ENCODE measurements at places on chromosomes 6 and 20.

DNA sequence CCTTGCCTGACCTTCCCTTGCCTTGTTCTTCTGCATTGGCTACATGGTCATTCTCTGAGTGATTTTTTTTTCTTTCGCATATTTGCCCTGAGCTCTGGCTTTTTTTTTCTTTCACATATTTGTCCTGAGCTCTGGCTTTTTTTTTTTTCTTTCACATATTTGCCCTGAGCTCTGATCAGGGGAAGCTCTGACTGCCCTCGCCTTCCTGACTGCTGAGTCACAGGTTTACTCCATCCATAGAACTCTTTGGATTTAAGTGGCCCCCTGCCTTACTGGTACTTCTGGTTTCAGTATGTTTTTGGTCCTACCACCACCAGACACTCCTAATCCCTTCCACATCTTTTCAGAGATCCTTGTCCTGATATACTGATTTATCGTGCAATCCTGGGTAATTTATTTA is 201.1 kb downstream of the OGFRL1 start:
- no peak for DNase-seq

DNA sequence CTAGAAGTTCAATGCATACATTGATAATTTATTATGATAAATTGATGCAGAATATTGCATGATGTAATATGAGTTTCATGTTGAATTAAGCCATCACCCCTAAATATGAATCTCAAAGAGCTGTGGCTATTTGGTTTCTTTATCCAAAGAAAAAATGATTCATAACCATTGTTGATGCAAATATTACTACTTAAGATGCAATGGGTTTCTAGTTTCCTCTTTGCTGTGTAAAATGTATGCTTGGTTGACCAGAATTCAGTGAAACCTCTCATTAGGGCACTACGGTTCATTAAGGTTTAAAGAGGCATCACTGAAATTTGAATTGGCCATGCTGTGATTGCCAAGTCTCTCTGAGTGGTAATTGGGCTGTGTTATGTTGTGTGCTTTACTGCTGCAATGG is 492.5 kb upstream of the FLRT3 start:
- no peak for DNase-seq

GRCh38 chr20:53839423-53840176 is 230.8 kb downstream of the BCAS1 start:
- peak; percentile 51 for DNase-seq

DNA sequence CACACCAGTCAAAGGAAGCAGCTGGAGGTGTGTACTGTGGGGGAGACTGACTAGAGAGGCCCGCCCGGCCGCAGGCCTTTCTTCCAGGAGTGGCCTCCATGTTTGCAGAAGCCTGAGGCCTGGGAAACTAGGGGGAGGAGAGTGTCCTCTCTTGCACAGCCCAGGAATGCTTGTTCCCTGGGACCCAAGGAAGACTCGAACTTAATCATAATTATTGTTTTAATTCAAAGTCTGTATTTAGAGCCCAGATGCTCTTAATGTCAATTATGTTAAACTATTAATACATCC is 23.1 kb downstream of the BNIP5 start:
- DNase-seq: no peak

DNA sequence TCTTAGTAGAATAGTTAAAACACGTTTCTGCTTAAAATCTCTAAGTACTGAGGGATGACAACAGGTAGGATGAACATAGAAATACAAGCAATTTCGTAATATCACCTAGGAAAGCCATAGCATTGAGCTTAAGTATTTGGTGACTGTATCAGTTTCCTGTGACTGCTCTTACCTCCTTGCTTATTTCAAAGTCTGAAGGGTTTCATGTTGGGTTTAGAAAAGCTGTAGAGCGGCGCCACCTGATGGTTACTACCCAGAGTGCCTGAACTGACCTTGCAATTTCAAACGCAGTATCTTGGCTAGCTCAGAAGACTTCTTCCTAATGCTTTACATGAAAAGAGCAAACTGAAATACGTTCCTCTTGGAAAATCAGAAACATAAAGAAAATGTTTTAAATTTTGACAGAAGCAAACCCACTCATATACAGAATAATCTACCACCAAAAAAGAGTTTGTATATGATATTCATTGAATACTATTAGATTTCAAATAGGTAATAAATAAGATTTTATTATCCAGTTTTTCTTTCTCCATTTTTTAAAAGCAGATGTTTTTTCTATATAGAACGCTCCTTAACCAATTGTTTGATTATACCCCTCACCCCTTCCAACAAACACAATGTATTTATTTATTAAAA is 82.3 kb upstream of the RIPOR2 start:
- peak; percentile 58 for DNase-seq

- DNase-seq: no peak
These were observed 141.3 kb downstream of the FUT9 start for GRCh38 chr6:96157018-96157565.

GRCh38 chr6:114258376-114258775 is 84.4 kb downstream of the HS3ST5 start:
- no peak for DNase-seq

GRCh38 chr6:97819710-97820109 is 536.7 kb upstream of the MMS22L start:
- no peak for DNase-seq

GRCh38 chr6:151007076-151007475 is 141.6 kb downstream of the MTHFD1L start:
- DNase-seq: no peak

DNA sequence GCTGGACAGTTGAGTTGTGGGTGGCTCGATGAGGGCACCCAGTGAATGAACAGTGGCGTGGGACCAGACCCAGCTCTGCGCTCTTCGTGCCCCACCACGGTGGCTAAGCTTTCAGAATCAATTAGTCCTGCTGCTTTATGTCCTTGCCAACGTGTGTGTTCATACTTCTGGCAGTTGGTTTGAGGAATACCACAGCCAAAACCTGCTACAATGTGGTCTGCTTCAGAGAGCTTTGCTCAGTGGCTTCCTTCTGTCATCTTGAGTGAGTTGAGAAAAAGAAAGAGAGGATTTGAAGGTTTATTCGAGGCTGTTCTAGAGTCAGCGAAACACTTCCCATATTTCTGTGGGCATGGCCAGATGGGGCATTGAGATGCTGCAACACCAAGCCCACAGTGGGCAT is 39.5 kb upstream of the SLC22A2 start:
- no peak for DNase-seq

DNA sequence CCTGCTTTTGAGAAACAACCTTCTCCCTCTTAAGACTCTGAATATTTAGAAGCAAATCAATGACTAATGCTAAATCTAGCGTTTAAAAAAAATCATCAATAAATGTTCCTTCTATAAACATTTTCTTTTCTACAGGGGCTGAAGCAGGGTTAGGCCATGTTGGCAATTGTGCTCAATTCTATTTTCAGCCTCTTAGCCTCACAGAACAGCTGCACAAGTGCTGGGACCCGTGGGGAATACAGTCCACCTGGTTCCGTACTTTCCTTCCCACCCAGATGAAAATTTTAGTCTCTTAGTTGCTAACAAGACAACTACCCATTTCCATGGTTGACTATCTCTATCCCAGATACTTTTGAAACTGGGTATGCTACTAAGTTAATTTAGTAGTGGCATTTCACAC is 138.6 kb downstream of the RPS12 start:
- no peak for DNase-seq

- DNase-seq: no peak
These were observed 47.6 kb upstream of the SIM1 start for GRCh38 chr6:100512203-100512862.

DNA sequence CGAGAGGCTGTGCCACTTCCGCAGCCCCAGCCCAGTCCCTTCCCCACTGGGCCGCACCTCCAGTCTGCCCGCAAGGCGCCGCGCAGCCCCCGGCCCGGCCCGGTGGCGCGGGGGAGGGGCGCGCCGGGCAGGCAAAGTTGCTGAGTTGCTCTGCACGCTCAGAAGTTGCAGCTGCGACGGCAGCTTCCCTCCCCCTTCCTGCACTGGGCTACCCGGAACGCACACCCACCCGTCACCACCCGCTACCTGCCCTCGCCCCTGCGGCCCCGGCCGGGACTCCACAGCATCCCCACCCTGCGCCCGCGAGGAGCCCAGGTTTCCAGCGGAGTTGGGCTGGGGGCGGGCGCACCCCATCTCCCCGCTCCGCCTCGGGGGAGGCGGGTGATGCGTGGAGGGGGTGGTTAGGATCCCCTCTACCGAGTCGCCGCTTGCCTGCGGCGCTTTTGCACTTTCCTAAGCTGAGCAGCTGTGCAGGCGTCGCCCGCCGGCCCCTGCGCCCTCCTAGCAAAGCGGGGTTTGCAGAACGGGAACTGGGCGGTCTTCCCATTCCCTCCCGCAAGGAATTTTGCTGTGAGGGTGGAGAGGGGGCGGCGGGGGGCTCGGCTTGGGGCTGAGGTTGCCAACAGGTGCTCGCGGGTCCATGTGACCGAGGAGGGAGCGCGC is 55.9 kb upstream of the RREB1 start:
- peak; percentile 13 for DNase-seq

DNA sequence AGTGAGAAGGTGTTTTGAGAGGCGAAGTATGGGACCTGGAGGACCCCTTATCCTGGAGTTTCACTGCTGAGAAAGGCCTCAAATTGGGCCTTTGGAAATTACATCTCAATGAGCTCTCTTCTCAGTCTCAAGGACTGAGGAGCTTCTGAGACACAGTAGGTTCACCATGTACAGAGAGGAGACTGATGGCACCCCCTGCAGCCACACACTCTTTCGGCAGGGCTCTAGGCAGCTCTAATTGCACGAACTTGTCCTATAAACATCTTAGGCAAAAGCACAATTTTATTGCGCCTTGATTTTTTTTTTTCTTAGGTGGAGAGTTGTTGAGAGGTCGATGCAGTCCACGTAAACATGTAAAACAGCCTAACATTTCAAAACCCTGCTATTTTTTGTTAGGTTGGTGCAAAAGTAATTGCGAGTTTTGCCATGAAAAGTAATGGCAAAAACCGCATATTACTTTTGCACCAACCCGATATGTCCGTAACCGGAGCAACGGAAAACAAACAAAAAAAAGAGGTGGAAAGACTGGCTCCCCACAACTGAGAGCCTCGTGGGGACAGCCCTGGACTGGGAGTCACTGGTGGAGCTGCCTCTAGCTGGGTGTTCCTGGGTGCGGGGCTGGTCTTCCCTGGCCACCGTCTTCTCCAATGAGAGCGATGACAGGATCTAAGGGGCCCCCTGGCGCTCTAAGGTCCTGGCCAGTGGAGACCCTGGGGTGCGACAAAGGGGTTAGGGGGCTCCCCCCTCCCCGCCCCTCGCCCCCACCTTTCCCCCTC is 84.0 kb upstream of the EYA2 start:
- no peak for DNase-seq

GRCh38 chr20:23255106-23255505 is 95.5 kb upstream of the NXT1 start:
- DNase-seq: no peak

DNA sequence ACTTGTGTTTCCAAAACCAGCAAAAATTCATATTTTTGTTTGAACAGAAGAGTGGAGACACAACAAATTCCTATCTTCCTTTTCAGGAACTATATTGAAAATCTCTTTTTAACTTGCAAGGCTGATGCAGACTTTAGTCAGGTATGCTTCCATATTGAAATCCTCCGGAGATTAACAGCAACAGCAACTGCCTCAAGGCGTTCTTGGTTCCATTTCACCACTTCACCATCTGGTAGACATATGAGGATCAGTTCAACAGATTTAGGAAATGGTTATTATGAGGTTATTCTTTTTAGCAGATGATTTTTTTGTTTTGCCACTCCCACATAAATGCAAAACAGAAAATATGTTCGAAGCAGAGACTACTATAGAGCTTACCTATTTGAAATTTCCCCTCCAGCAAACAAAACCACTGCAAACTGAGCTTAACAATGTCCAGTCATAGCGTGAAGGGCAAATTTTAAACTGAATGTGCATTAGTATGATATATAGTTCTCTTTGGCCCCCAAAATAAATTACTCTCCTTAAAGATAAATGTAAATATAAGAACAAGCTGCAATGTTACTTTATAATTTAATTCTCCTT is 520.5 kb upstream of the ADGRB3 start:
- DNase-seq: no peak

GRCh38 chr6:28807682-28808280 is 116.0 kb downstream of the TRIM27 start:
- DNase-seq: peak; percentile 17

DNA sequence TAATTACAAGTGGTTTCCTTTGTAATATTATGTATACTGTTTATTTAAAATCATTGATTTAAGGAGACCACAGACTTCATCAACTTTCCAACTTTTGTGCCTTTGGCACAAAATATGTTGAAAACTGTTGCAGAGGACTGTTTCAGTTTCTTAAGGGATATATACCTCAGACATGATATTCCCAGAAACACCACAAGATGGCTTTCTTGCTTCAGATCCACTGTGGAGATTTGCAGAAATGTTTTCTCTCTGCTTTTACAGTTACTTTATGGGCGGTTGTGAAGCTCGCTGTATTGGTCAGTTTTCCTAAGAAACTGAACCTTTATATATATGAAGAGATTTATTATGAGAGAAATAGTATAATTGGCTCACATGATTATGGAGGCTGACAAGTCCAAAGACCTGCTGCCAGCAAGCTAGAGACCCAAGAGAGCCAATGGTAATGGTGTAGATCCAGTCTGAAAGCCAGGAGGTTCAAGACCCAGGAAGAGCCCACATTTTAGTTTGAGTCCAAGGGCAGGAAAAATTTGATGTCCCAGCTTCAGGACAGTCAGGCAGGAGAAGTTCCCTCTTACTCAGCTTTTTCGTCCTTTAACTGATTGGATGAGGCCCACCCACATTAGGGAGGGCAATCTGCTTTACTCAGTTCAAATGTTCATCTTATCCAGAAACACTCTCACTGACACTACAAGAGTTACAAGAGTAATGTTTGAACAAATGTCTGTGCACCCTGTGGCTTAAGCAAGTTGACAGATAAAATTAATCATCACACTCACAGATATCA is 12.8 kb downstream of the ME1 start:
- no peak for DNase-seq

- DNase-seq: no peak
These were observed 79.8 kb upstream of the LOC128125822 start for GRCh38 chr6:63492476-63492875.

DNA sequence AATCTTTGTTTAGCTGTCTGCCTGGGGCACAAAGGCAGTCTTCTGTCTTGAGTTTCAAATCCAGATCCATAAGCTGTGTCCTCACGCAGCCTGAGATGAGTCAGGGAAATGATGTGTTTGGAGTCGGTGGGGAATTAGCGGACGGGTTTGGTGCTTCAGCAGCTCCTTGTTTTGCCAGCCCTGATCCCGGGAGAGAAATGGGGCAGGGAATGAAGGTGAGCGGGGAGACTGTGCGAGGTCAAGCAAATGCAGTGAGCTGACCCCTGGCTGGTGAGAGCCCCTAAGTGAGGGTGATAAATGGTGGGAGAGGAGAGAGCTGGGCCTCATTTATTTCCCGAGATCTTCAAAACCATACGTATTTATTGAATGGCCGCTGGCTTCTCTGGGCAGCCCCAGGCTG is 21.6 kb downstream of the DUSP22 start:
- no peak for DNase-seq

GRCh38 chr6:166921570-166921969 is 34.8 kb downstream of the RNASET2 start:
- no peak for DNase-seq

Measured in T-helper 2 cell treated with Interferon-gamma antibody and Interleukin-4, amounts not matched to agents 5 μg/mL and 100 μg/mL, for 36 hours (primary cell).